Activated naive CD4-positive, alpha-beta T cell treated with anti-CD3 and anti-CD28 coated beads for 36 hours (primary cell): ENCODE measurements at places on chromosomes 4 and X. TPM values are rescaled to one million over a fixed set of nuclear protein-coding genes. Genes with fewer than 3 reads are reported as not detected.
A peak's percentile ranks its signal among the peaks of the same experiment; 100 is the strongest.

DNA sequence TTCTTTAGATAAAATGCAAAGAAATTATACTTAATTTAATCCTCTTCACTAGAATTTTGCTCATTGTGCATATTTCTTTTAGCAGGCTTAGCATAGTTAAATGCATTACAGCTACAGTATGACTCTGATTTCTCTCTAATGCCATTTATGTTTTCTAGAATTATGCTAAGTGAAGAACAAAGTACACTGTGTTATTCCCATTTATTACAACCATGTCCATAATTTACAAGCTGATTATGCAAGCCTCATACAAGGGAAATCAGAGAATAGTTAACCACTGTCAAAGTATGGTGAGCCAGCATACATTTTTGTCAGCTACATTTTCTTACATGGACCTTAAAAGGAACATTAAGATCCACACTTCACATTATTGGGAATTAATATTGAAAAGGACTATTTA is 99.1 kb downstream of the MAB21L2 start:
- H3K27ac ChIP-seq: no peak overlapping the region

- H3K4me3 ChIP-seq: no peak overlapping the region
- H3K27ac ChIP-seq: no peak overlapping the region
- DNase-seq: no peak
Observed at GRCh38 chr4:680091-680490, 5.7 kb downstream of the MYL5 start.

- no peaks in the 10 kb centered on the region for H3K4me1 ChIP-seq
- no peak overlapping the region for H3K4me3 ChIP-seq
- no peak for DNase-seq
- H3K27me3 ChIP-seq: no peaks in the 10 kb centered on the region
- no peak overlapping the region for H3K27ac ChIP-seq
Observed at GRCh38 chr4:138174981-138175794, 67.0 kb downstream of the SLC7A11 start.

- DNase-seq: no peak
- no peak overlapping the region for H3K4me3 ChIP-seq
- no peak overlapping the region for H3K27ac ChIP-seq
Observed at GRCh38 chrX:43706786-43707370, 50.8 kb downstream of the MAOA start.

DNA sequence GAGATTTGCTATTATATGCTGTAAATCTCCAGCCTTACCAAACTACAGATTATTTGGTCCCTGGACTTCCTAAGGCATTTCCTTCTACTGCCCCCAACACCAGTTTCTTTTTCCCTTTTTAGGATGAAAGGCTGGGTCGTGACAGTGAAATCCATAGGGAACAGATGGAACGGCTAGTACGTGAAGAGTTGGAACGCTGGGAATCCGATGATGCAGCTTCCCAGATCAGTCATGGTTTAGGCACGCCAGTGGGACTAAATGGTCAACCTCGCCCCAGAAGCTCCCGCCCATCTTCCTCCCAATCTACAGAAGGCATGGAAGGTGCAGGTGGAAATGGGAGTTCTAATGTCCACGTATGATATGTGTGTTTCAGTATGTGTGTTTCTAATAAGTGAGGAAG is 67.9 kb downstream of the PKD2 start:
- H3K36me3 ChIP-seq: peaks cover 23% of the 10 kb centered on the region
- H3K27me3 ChIP-seq: peaks cover 2% of the 10 kb centered on the region
- no peak for DNase-seq
- H3K4me3 ChIP-seq: no peak overlapping the region
- no peaks in the 10 kb centered on the region for H3K4me1 ChIP-seq

GRCh38 chr4:106690487-106690886 is 321.9 kb upstream of the GIMD1 start:
- H3K27ac ChIP-seq: no peak overlapping the region
- H3K27me3 ChIP-seq: no peaks in the 10 kb centered on the region
- DNase-seq: no peak
- H3K4me3 ChIP-seq: no peak overlapping the region
- H3K4me1 ChIP-seq: no peaks in the 10 kb centered on the region

DNA sequence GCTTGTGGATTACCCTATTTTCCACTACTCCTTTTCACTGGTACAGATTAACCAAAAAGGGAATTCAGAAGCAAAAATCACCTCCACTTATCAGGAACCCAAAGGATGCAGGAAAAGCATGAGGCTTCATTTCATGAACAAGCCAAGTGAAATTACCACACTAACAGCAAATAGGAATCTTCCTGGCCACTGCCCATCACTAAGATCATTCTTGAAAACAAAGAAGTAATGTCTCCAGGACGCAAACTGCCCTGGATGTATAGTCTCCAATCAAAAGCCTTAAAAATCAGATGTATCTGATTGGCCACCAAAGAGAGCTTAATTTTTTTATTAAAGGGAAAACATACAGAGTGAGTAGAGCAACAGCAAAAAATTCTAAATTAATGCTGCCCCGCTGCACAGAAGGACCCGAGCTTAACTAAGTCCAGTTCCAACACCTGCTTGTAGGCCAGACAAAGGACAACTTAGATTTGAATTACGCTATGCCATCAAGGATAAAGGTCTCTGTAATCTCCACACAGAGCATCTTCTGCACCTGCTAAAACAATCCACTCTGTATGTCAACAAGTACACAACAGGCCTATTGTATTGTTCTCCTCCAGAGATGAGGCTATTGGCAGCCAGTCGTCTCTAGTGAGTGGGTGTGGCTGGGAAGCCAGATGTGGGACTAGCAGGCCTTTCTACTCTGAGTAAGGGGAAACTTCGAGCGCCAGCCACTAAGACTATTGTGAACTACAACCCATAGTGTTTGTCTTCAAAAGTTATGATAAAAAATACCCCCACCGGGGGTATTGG is 12.4 kb downstream of the ZDHHC9 start:
- H3K36me3 ChIP-seq: peaks cover 5% of the 10 kb centered on the region
- H3K27ac ChIP-seq: no peak overlapping the region
- no peaks in the 10 kb centered on the region for H3K27me3 ChIP-seq
- peaks cover 3% of the 10 kb centered on the region for H3K4me1 ChIP-seq
- H3K4me3 ChIP-seq: no peak overlapping the region

DNA sequence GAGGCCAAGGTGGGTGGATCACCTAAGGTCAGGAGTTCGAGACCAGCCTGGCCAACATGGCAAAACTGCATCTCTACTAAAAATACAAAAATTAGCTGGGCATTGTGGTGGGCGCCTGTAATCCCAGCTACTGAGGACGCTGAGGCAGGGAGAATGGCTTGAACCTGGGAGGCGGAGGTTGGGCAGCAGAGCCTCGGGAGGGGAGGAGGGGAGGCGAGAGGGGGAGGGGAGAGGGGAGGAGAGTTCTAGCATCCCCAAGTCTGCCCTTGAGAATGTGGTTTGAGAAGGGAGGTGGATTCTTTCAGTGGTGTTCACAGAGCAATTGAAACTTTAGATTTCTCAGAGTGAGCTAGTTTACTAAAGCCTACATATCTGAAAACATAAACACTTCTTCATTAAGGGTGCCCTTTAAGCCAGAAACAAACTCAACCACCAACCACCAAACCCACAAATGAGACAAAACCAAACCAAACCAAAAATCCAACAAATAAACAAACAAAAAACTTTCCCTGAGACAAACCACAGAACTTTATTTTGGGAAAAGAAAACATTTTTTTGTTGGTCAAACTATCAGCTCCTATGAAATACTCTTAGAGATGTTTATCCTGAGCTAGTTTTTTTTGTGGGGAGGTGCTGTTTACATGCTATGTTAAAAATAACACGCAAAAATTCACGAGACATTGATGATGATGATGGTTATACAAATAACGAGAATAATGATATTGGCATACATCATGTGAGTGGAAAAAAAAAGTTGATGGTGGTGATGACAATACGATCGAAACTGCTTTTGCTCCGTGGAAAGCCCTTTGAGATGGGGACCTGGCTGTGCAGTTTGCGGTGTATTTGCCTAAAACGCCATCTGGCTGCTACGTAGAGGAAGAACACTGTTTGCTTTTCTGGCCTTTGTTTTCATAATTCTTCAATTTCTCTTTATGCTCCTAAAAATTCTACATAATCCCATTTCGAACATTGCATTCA is 98.2 kb upstream of the PRKX start:
- H3K4me3 ChIP-seq: peak overlapping the region; percentile 9
- H3K27ac ChIP-seq: no peak overlapping the region
- peak; percentile 54 for DNase-seq
- no peaks in the 10 kb centered on the region for H3K36me3 ChIP-seq
- peaks cover 3% of the 10 kb centered on the region for H3K27me3 ChIP-seq

The P2RY10 gene
- total RNA-seq: 63.3 TPM

GRCh38 chr4:86822136-86822535 is 27.0 kb downstream of the SLC10A6 start:
- H3K27ac ChIP-seq: no peak overlapping the region
- H3K4me1 ChIP-seq: no peaks in the 10 kb centered on the region
- no peak overlapping the region for H3K4me3 ChIP-seq
- DNase-seq: no peak
- H3K36me3 ChIP-seq: no peaks in the 10 kb centered on the region
- peaks cover 4% of the 10 kb centered on the region for H3K27me3 ChIP-seq

GRCh38 chr4:15151033-15151432 is 148.8 kb downstream of the CPEB2 start:
- H3K4me1 ChIP-seq: no peaks in the 10 kb centered on the region
- no peaks in the 10 kb centered on the region for H3K36me3 ChIP-seq
- DNase-seq: no peak
- peaks cover 9% of the 10 kb centered on the region for H3K27me3 ChIP-seq
- no peak overlapping the region for H3K4me3 ChIP-seq

The UGT2B17 gene
- total RNA-seq: not detected

The CT47B1 gene
- not detected for total RNA-seq

- no peak for DNase-seq
- H3K4me3 ChIP-seq: no peak overlapping the region
- H3K27ac ChIP-seq: no peak overlapping the region
- H3K4me1 ChIP-seq: no peaks in the 10 kb centered on the region
- no peaks in the 10 kb centered on the region for H3K36me3 ChIP-seq
- H3K27me3 ChIP-seq: no peaks in the 10 kb centered on the region
Observed at GRCh38 chr4:126328914-126329313, 1014.2 kb downstream of the FAT4 start.

GRCh38 chr4:157447195-157447594 is 226.7 kb downstream of the GRIA2 start:
- H3K27me3 ChIP-seq: no peaks in the 10 kb centered on the region
- H3K4me3 ChIP-seq: no peak overlapping the region
- H3K27ac ChIP-seq: no peak overlapping the region
- no peak for DNase-seq
- no peaks in the 10 kb centered on the region for H3K36me3 ChIP-seq

The MYL5 gene
- total RNA-seq: 12.9 TPM

The SULT1E1 gene
- not detected for total RNA-seq

GRCh38 chrX:131068945-131069719 is 11.0 kb downstream of the ARHGAP36 start:
- H3K27me3 ChIP-seq: peaks cover 37% of the 10 kb centered on the region
- H3K27ac ChIP-seq: no peak overlapping the region
- peak; percentile 28 for DNase-seq
- no peak overlapping the region for H3K4me3 ChIP-seq
- peaks cover 2% of the 10 kb centered on the region for H3K4me1 ChIP-seq
- no peaks in the 10 kb centered on the region for H3K36me3 ChIP-seq

DNA sequence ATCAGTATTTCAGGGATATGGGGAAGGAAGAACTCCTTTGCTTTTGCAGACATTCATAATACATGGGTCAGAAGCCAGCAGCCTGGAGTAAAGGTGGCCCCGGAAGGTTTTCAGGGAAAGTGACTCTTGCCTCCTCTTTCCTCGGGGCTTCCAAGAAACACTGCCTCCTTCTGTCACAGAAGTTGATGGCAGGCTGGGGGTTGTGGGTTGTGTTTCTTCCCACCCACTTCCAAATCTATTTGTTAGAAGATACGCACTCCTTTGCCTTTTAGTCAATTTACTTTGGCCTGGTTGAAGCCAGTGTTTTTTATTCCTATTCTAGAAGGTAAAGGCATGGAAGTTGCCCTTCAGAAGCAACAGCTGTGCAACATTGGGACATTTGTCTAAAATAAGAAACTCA is 19.7 kb downstream of the KIT start:
- no peaks in the 10 kb centered on the region for H3K4me1 ChIP-seq
- DNase-seq: no peak
- H3K27me3 ChIP-seq: no peaks in the 10 kb centered on the region
- H3K4me3 ChIP-seq: no peak overlapping the region
- H3K27ac ChIP-seq: no peak overlapping the region

DNA sequence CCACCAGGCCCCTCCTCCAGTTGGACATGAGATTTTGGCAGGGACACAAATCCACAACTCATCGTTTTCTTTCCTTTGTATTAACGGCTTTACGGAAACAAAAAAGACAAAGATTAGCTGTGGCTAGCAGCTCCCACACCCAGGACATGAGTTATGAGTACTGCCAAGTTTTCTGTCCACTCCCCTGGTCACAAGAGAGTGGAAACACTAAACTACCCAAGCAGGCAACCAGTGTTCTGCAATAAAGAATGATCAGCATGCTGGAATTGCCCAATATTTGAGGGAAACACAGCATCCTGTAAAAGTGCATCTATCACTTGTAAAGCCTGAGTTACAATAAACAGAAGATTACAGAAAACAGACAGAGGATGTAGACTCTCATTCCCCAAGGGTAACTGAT is 358.4 kb downstream of the NLGN4X start:
- H3K27ac ChIP-seq: no peak overlapping the region
- DNase-seq: no peak
- H3K27me3 ChIP-seq: no peaks in the 10 kb centered on the region
- H3K4me1 ChIP-seq: no peaks in the 10 kb centered on the region
- no peaks in the 10 kb centered on the region for H3K36me3 ChIP-seq
- H3K4me3 ChIP-seq: no peak overlapping the region

The TSPYL2 gene
- 72.2 TPM for total RNA-seq

The FRG2 gene
- total RNA-seq: not detected

GRCh38 chrX:11285651-11286050 is 7.6 kb upstream of the AMELX start:
- DNase-seq: no peak
- no peaks in the 10 kb centered on the region for H3K36me3 ChIP-seq
- no peak overlapping the region for H3K27ac ChIP-seq
- H3K4me3 ChIP-seq: no peak overlapping the region
- H3K4me1 ChIP-seq: no peaks in the 10 kb centered on the region

The UGT2B15 gene
- total RNA-seq: not detected

DNA sequence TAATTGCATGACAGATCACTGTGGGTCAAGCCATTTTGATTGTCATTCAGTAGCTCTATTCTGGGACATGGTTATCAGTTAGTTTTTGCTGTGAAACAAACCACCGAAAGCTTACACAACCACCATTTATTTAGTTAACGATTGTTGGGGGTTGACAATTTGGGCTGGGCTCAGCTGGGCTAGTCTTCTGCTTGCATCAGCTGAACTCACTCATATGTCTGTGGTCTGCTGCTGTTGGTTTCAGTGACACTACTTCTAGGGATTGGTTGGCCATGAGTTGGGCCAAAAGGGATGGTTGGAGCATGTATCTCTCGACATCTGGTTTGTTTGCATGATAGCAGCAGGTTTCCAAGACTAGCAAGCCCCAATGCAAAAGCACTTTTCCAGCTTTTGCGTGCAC is 5.3 kb upstream of the SMIM10 start:
- no peaks in the 10 kb centered on the region for H3K36me3 ChIP-seq
- DNase-seq: no peak
- peaks cover 7% of the 10 kb centered on the region for H3K27me3 ChIP-seq
- H3K27ac ChIP-seq: no peak overlapping the region
- no peak overlapping the region for H3K4me3 ChIP-seq
- peaks cover 5% of the 10 kb centered on the region for H3K4me1 ChIP-seq
